RCC 7860 (cell line): ENCODE measurements at places on chromosomes 3 and 15.

DNA sequence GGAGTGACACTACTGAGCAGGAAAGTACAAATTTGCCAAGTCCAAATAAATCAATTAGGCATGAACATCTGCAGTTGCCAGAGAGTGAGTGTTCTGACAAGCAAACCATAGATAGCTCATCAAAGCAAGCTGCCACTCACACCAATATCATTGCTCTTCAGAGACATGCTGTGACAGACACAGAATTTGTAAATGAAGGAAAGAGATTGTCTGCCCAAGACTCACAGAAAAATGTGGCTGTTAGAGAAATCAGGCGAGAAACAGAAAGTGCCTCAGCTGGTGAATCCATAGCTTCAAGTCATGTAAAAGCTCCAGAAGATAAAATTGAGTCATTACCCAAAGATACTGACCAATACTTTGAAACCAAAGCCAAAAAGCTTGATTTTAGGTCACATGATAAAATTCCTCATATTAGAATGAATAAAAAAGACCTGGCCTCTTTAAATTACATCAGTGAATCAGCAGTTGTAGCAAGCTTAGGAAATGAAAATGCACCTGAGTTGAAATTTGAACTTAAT, 50.8 kb downstream of the CRYBG3 start:
- DNase-seq = peak; percentile 8

- DNase-seq = no peak
Measured at GRCh38 chr3:56630966-56631365, 52.1 kb downstream of the TASOR start.

- no peak for DNase-seq
Measured at GRCh38 chr15:32878342-32878741, 160.5 kb downstream of the GREM1 start.

DNA sequence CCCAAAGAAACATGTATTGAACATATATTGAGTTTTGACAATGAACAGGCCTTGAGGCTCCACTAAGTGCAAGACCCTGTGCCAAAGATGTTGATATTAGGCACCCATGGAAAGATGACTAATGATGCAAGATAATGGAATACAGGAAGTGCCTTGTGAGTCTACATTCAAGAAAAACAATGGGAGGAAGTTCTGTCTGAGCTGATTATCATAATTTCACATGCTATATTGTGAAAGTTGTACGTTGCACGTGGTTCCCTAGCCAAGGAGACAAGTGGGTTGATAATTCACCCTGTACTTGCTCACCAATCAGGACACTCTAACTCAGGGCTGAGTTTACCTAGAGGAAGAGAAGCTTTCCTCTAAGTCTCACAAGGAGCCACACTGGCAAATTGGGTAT, 186.9 kb upstream of the STAC start:
- DNase-seq = no peak

GRCh38 chr3:46466273-46466672, 1.6 kb upstream of the LTF start:
- DNase-seq = no peak

DNA sequence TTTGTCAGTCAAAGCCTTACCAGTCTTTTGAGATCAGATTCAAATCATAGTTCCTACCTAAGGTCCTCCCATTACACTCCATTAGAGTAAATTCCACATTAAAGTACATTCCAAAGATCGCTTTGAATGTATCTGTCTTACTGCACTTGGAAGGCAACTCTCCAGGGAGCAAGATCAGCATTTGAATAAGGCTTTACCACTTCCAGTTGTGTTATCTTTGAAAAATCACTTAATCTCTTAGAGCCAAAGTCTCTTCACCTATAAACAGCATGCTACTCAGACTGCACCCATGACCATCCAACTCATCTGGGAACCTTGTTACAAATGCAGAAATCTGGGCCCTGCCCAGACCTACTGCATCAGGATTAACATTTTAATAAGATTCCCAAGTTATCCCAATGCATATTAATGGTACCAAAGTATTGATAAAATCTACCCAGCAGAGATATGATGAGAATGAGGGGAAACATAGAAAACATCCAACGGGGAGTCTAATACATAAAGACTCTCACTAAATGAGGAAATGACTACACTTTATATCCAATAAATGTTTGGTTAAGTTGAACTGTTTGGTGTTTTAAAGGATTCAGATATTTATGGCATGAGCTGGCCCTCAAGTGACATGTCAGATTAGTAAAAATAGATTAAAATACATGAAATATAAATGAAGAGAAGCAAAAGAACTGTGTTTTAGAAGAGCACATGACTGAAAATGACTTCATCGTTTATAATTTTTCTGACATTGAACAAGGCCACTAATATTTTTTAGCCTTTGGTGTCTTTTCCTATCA, 75.9 kb downstream of the TNIK start:
- no peak for DNase-seq

DNA sequence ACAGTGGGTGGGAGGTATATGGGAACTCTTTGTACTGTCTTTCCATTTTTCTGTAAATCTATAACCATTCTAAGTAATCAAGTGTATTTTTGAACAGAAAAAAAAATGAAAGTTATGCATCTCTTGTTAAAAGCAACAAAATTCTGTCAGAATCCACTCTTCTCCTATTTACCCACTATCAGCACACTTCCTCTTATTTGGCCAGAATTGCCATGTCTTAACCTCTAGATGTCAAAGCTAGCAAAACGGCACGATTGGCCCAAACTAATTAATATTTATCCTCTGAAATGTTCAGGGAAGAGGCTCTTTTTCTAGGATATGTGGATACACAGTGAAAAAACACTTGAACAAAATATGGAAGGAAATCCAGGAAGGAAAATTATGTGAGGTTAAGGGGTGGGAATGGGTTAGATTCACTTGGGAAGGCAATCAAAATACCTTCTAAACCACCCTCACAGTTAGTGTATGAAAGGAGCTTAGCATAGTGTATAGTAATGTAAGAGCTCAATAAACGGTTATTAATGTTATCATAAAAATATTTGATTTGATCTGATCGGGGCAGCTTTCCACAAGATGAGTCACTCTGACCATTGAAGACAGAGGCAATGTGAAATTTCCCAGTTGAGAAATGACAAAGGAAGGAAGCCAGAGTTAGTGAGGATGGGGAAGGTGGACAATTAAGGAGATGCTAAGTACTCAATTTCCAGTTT, 20.1 kb upstream of the TGFBR2 start:
- no peak for DNase-seq

- DNase-seq = no peak
Measured at GRCh38 chr3:78761126-78761525, 1006.7 kb downstream of the ROBO1 start.

DNA sequence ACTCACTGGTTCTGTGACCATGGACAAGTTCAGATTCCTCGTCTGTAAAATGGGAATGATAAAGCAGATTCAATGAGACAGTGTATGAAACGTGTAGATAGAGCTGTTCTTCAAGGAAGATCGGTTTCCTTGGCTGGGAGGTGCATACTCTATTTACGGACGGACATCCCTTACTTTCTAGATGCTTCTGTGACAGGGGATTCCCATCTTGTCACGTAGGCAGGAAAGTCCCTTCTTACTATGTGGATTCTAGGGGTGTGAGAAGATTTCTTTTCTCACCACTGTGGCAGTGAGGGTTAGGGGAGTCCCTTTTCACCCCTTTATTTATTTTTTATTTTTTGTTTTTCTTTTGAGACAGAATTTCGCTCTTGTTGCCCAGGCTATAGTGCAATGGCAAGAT, 180.9 kb upstream of the TBL1XR1 start:
- no peak for DNase-seq

- DNase-seq = no peak
Measured at GRCh38 chr3:100893590-100893989, 99.6 kb downstream of the ABI3BP start.
